Large intestine (tissue), 12 donors: ENCODE measurements at places on chromosomes 7 and 10. TPM values are rescaled to one million over a fixed set of nuclear protein-coding genes. Genes with fewer than 3 reads are reported as not detected.

GRCh38 chr10:56624082-56624481 lies 263.0 kb upstream of the ZWINT start:
- H3K4me3 ChIP-seq = no peak overlapping the region
- H3K27ac ChIP-seq = no peak overlapping the region
- no peaks in the 10 kb centered on the region for H3K4me1 ChIP-seq
- DNase-seq = no peak
- H3K27me3 ChIP-seq = no peaks in the 10 kb centered on the region

DNA sequence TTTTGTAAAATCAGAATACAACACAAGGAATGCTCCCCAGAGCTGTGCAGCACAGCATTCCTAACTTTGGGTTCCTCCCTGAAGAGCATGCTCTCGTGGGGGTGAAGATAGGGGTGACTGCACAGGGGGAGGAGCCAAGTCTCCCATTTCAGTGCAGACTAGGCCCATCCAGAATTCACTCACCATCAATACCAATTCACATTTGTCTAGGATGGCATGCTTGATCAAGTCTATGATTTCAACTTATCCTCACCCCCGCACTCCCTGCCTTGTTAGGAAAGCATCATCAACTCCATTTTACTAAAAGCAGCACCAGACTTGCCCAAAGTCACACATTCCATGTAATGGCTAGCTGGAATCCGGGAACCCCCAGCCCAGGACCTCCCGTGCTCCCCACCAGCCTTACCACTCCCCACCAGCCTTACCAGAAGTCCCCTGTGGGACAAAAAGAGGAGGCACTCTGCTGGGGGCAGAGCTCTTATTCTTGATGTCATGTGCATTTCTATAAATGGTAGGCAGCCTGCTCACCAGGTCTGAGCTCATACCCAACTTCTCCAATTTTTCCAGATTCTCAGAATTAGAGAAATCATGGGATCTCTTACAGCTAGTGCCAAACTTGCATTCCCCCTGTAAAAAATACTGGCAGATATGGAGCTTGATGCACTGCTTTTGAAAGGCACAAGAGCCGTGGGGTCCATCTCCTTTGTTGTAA lies 6.2 kb downstream of the PARP12 start:
- peaks cover 9% of the 10 kb centered on the region for H3K4me1 ChIP-seq
- H3K27me3 ChIP-seq = no peaks in the 10 kb centered on the region
- peaks cover 39% of the 10 kb centered on the region for H3K36me3 ChIP-seq
- H3K4me3 ChIP-seq = no peak overlapping the region
- no peak for DNase-seq

DNA sequence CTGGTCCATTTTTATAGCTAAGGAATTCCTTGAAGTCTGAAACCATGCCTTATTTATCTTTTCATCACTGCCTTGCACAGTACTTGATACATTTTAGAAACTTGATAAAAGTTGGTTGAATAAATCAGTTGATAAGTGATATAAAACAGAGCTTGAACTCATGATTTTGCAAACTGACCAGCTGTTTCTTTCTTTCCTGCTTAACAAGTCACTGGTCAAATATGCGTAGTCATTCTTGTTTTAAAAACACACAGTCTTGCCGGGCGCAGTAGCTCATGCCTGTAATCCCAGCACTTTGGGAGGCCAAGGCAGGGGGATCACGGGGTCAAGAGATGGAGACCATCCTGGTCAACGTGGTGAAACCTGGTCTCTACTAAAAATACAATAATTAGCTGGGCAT lies 6.3 kb downstream of the TPST1 start:
- H3K27me3 ChIP-seq = no peaks in the 10 kb centered on the region
- H3K4me3 ChIP-seq = no peak overlapping the region
- H3K4me1 ChIP-seq = no peaks in the 10 kb centered on the region
- no peak for DNase-seq
- H3K36me3 ChIP-seq = no peaks in the 10 kb centered on the region
- no peak overlapping the region for H3K27ac ChIP-seq

DNA sequence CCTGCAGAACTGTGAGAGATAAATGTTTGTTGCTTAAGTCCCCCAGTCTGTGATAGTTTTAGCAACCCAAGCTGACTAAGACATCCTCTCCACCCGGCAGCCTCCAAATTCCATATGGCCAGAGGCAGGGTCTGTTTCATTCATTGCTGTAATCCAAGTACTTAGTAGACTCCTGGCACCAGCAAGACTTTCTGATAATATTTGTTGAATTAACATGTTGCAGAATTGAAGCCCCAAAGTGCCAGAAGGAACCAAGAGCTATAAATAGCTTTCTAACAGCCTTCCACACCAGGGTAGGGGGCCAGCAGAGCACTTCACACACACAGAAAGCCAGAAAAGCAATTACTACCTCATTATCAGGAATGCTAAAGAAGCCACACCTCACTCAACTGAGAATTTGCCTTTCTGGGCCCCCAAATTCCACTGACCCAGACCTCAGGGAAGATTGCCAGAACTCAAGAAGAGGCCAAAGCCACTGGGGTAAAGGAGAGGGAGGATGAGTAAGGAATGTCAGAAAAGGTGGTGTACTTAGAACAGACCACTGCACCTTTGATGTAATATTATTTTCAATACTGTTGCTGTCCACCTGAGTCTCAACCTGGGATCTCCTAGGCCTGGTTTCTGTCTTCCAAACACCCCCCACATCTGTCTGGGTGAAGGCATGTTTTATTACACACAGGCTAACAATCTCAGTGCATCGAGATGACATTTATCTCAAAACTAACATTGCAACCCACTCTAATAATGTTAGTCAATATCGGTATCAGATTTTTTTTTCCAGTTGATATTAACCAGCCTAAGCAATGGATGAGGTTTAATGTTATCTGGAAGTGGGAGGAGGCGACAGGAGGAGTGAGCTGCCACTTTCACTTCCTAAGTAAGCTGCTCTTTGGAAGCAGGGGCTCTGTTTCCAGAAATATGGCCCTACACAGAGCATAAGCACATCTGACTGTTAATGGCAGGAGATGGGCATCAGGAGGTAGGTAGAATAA lies 5.5 kb downstream of the NOD1 start:
- no peak overlapping the region for H3K27ac ChIP-seq
- no peaks in the 10 kb centered on the region for H3K27me3 ChIP-seq
- H3K4me1 ChIP-seq = peaks cover 21% of the 10 kb centered on the region
- no peak overlapping the region for H3K4me3 ChIP-seq
- no peak for DNase-seq

Gene MUC12
- 3.3 TPM for polyA plus RNA-seq

GRCh38 chr10:109668703-109669102 lies 254.6 kb downstream of the XPNPEP1 start:
- H3K27ac ChIP-seq = no peak overlapping the region
- no peak overlapping the region for H3K4me3 ChIP-seq
- no peaks in the 10 kb centered on the region for H3K27me3 ChIP-seq
- no peaks in the 10 kb centered on the region for H3K36me3 ChIP-seq
- no peak for DNase-seq

DNA sequence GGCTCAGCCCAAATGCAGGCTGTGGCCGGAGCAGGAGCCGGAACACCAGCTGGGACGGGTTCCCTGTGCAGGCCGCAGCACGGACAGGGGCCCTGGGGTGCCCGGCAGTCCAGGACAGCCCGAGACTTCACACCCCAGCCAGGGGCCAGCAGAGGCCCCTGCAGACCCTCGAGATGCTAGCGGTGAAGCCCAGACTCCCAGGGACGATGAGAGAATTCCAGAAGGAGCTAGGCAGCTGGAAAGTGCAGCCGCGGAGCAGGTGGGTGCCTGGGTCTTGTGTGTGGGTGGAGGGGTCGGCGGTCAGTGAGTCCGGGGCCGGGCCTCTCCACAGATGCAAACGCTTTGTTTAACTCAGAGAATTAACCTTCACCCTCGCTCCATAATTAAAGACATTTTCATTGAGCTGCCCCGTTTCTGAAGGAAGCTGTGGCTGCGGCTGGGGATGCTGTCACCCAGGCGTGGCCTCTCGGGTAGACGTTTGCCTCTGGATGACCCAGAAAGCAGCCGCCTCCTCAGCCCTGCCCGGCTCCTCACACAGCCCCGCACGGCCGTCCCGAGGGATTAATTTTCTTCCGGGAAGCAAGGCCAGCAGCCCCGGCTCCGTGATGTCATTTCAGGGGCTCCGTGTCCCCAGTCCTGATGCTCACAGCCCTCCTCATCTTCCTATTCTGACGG lies 26.5 kb downstream of the KNDC1 start:
- H3K4me3 ChIP-seq = no peak overlapping the region
- H3K4me1 ChIP-seq = peaks cover 8% of the 10 kb centered on the region
- H3K36me3 ChIP-seq = peaks cover 29% of the 10 kb centered on the region

- peaks cover 43% of the 10 kb centered on the region for H3K4me1 ChIP-seq
- no peak for DNase-seq
- no peaks in the 10 kb centered on the region for H3K36me3 ChIP-seq
- H3K27ac ChIP-seq = no peak overlapping the region
- peaks cover under 1% of the 10 kb centered on the region for H3K27me3 ChIP-seq
These were observed 3.2 kb upstream of the BLOC1S2 start for GRCh38 chr10:100289641-100290040.

DNA sequence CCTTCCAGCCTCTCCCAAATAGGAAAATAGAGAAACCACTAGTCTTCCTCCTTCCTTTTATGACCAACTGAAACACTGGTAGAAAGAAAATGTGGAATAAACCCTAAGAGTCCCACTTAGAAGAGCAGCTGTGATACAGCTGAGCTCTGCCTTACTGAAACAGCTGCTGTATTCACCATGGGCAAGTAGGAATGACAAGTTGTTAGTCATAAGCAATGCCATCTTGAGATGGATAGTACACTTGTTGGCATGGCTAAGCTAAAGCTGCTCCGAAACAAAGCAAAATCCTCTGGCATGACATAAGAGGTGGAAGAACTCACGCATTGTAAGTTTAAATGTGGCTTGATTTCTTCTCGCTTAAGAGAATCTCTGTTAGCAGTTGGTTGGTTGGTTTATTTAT lies 48.3 kb upstream of the TMEM236 start:
- no peak overlapping the region for H3K27ac ChIP-seq
- H3K4me3 ChIP-seq = no peak overlapping the region
- DNase-seq = no peak
- H3K4me1 ChIP-seq = no peaks in the 10 kb centered on the region

GRCh38 chr7:142876991-142877910 lies 8.3 kb downstream of the TRPV6 start:
- H3K27ac ChIP-seq = no peak overlapping the region
- peaks cover 5% of the 10 kb centered on the region for H3K27me3 ChIP-seq
- no peak overlapping the region for H3K4me3 ChIP-seq
- no peaks in the 10 kb centered on the region for H3K36me3 ChIP-seq

Gene SEC61A2
- 10.1 TPM for polyA plus RNA-seq

GRCh38 chr7:144403649-144404061 lies at the start of gene NOBOX:
Gene NOBOX, minus strand, starts transcription at chr7:144403693.
- H3K27me3 ChIP-seq = no peaks in the 10 kb centered on the region
- H3K4me3 ChIP-seq = no peak within 1 kb of the TSS
- DNase-seq = no peak
- H3K27ac ChIP-seq = no peak within 1 kb of the TSS

- no peaks in the 10 kb centered on the region for H3K4me1 ChIP-seq
- no peaks in the 10 kb centered on the region for H3K36me3 ChIP-seq
- no peak overlapping the region for H3K27ac ChIP-seq
- no peak overlapping the region for H3K4me3 ChIP-seq
- DNase-seq = no peak
- peaks cover 33% of the 10 kb centered on the region for H3K27me3 ChIP-seq
These were observed 13.5 kb upstream of the TBX20 start for GRCh38 chr7:35267411-35267810.

DNA sequence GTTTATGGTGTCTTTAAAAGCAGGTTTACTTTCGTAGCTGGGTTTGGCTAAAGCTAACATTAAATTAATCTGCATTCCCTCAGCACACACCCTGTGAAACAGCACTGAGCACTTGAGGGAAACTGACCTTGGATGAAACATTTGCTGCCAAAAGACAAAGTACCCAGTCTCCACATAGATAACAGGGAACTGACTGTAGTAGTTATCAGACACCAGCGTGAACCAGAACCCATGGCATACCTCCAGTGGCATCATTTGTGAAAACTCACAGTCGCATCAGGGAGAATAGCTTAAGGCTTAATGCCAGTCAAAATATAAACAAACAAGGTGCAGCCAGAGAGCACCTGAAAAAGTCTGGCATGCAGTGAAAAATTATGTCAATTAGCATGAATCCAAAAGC lies 357.8 kb upstream of the C7orf33 start:
- no peaks in the 10 kb centered on the region for H3K4me1 ChIP-seq
- no peak overlapping the region for H3K4me3 ChIP-seq
- no peak overlapping the region for H3K27ac ChIP-seq
